Sciatic nerve (tissue), 2 donors: ENCODE measurements at places on chromosomes 7 and 10. TPM values are rescaled to one million over a fixed set of nuclear protein-coding genes. Genes with fewer than 3 reads are reported as not detected.

Gene C10orf67
- 1.2 TPM for total RNA-seq

GRCh38 chr10:62818426-62819011 lies 2.4 kb upstream of the EGR2 start:
- peak; percentile 80 for DNase-seq

GRCh38 chr10:101032637-101033224 lies 1.7 kb downstream of the SFXN3 start:
- DNase-seq = no peak

DNA sequence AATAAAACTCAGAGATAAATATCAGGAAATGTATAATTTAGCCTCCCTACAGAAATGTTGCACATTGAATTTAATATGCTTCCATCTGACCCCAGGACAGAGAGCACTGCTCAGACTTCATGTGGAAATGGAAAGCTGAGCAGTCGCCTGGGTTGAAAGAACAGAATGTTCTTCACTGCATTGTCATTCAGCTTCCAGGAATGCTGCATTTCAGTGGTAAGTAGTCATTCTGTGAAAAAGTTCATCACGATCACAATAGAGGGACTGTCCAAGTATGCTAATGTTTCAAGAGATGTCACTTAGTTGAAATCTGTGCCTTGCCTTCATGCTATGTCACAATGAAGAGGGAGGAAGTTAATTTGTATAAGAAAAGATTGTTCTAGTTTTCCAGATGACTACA lies 147.3 kb downstream of the NRCAM start:
- DNase-seq = no peak

DNA sequence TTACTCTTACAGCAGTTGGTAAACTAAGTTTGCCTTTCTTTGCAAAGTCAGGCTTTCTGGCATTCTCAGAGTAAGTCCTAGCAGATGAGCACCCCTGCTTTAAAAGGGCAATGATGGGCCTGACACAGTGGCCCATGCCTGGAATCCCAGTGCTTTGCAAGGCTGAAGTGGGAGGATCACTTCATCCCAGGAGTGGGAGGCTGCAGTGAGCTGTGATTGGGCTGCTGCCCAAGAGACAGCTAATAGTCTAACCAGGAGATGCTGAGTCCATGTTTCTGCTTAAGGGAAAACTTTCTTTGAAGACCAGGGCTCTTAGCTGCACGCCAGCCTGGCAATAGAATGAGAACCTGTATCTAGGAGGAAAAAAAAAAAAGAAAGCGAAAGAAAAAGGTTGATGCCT lies 100.2 kb upstream of the MPP7 start:
- no peak for DNase-seq

Gene METTL27
- 6.2 TPM for total RNA-seq

GRCh38 chr7:155355745-155356144 lies 58.1 kb downstream of the INSIG1 start:
- DNase-seq = peak; percentile 12

DNA sequence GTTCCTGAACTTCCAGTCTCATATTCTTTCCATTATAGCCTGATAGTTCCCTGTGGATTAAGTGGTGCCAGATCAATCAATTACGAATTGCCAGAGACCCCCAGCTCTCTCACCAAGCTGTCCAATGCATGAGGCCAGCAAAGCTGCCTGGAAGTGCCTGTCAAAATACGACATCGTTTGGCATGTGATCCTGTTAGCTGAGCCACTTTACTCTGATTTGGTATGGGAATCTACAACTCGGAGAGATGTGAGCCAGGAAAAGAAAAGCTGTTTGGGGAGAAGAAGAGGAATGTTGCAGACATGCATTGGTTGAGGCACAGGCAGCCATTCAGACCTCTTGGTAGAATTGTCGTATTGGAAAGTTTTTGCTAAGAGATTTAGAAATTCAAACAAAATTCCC lies 3.9 kb downstream of the SNX10 start:
- DNase-seq = no peak

Gene SNCG
- total RNA-seq = 132 TPM

DNA sequence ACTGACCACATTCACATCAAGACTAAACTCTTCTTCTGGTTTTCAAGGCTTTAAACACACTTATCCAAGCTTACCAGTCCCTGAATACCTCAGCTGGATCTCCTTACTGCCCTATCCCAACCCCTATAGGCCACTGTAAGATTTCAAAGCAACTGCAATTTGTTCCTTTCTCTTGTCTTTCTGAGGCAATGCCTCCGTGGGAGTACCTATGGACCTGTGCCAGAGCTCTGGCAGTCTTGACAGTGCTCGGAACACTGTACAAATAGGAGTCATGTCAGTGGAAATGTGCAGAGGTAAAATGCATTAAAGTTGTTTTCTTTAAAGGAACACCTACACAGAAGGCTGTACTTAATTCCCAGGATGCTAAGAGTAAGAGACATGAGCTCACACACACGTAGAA lies 124.7 kb downstream of the CNOT4 start:
- DNase-seq = no peak

GRCh38 chr7:69412331-69413146 lies 185.7 kb upstream of the AUTS2 start:
- DNase-seq = no peak

DNA sequence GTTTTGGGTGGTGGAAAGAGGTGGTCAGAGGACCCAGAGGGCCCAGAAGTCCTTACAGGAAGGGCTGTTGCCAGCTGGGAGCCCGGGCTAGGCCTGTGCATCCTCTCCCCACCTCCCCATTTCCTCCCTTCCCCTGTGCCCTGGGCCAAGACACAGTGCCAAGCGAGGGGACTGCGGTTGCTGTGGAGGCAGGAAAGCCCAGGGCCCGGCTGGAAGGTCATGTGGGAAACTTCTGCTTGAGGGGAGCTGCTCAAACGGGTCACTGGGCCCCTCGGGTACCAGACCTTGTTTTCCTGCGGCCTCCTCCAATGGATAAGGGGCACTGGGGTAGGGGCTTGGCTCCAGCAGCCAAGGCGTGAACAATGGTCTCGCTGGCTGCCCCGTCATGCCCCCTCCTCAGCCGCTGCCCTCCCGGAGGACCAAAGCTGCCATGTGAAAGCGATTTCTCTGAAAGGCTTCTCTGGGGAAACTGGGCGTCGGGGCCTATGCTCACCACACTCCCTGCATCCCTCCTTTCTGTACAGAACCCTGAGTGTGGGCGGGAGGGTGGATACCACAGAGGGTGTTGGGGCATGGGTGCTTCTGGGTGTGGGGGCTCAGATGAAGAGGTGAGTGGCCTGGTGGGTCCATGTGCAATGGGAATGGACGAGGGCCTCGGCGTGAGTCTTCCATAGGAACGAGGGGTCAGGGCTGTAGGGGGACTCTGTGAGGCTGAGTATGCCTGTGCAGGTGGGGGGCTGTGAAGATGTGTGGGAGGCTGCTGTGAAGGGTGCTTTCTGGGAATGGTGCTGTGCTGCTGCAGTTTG lies 135.3 kb downstream of the PTPN20 start:
- peak; percentile 49 for DNase-seq

Gene UTF1
- not detected for total RNA-seq

Gene TLL2
- total RNA-seq = 1.2 TPM

- DNase-seq = no peak
These were observed 66.2 kb upstream of the MXI1 start for GRCh38 chr10:110141185-110141584.

Gene CRYGN
- total RNA-seq = 3.9 TPM

DNA sequence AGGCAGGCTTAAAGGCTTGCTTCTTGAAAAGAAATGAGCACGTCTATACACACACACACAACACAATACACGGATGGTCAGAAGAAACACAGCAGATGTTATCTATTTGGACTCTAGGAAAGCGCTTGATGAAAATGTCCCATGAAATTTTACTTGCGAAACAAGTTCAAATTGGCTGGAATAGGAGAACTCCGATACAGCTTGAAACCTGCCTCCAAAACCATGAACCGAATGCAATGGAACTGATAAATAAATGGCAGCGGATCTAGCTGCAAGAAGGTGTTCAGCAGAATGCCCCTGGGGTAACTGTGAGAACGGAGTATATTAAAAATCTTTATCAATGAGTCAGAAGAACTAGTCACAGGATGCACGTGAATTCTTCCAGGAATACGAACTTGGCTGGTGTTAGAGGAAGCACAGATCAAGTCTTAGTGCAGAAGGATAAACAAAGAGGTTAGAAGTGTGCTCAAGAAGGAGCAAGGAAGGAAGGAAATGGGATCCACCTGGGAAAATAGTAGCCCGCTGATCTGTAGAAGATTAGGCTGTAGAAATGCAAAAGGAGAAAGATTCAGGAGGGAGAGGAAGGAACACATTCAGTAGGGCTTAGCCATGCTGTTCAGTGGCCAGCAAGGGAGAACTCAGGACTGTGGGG lies 142.0 kb upstream of the PRKCQ start:
- no peak for DNase-seq

GRCh38 chr7:78638364-78638763 lies 815.1 kb downstream of the MAGI2 start:
- DNase-seq = no peak

GRCh38 chr7:50310361-50310760 lies 5.8 kb downstream of the IKZF1 start:
- DNase-seq = no peak

DNA sequence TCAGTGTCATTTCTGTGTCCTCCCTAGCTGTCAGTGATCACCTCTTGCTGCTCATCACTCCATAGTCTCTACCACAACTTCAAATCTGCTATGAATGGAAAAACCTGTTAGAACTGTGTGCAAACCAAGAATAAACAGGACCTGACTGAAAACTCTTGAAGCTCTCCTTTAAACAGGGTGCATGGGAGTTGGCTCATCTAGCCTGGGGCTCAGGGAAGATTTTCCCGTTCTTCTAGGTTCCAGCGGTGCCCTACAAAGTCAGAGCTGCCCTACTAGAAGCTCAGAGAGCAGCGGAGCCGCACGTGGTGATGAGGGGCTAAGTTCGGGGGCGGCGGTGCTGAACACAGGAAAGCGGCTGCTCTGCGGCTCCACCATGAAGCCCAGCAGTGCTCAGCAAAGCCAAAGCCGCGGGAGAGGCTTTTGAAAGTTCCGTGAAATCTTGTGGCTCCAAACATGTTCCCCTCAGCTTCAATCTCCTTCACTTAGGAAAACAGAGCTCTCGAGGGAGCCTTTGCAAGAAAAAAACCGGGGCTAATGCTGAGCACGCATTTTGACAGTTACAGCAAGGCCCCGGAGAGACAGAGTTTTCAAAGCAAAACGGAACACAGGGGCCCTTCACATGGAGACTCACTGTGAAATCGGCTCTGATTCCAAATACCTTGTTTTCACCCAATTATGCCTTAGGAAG lies 30.5 kb downstream of the RGS10 start:
- no peak for DNase-seq

GRCh38 chr10:122404576-122404975 lies 30.1 kb downstream of the PLEKHA1 start:
- DNase-seq = no peak
